Activated CD4-positive, alpha-beta T cell treated with anti-CD3 and anti-CD28 coated beads, Interleukin-2, amount 10 ng/mL, durations not matched to agents 24 days and 14 days (primary cell): ENCODE measurements at places on chromosomes 12 and 14. TPM values are rescaled to one million over a fixed set of nuclear protein-coding genes. Genes with fewer than 3 reads are reported as not detected.

DNA sequence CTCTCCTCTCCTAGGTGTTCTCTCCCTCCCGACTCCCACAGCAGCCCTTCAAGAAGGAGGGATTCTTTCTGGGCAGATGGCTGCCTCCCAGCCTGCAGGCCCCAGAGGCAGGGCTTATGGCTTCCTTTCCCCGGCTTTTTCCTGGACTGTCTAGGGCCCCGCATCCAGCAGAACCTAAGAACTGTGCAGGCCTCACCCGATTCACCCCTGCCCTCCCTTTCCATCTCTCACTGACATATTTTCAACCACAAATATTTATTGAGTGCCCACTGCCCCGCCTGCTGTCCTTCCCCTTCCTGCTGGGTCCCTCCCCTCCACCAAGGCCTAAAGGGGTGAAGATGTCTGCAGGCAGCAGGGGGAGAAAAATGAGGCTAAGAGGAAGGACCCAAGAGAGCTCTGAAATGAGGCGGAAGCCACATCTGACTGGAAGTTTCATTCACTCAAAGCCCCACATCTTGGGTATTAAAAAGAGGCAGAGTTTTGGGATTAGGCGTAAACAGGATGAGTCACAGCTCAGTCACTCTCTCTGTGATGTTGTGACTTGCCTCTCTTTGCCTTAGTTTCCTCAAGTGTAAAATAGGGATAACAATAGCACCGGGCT lies 2.9 kb downstream of the SCNN1A start:
- DNase-seq, result no peak

- no peak for DNase-seq
Observed at GRCh38 chr12:93592641-93593406, 20.3 kb downstream of the SOCS2 start.

DNA sequence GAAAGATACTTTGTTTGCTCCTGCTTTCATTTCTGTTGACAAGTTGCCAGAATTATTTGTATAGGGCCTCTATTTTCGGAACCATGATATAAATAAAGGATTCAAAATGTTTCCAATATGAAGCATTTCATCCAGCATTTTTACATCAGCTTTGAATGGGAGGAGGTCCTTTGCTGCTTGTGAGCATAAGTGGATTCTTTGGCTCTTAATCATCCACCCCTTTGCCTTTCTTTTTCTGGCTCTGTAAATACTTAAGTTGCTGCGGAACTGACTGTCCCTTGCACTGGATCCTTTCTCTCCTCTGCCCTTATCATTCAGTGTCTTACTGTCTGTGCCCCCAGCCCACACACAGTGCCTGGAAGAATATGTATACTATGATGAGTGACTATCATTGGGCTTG lies 357.3 kb upstream of the RGS6 start:
- peak; percentile 53 for DNase-seq

DNA sequence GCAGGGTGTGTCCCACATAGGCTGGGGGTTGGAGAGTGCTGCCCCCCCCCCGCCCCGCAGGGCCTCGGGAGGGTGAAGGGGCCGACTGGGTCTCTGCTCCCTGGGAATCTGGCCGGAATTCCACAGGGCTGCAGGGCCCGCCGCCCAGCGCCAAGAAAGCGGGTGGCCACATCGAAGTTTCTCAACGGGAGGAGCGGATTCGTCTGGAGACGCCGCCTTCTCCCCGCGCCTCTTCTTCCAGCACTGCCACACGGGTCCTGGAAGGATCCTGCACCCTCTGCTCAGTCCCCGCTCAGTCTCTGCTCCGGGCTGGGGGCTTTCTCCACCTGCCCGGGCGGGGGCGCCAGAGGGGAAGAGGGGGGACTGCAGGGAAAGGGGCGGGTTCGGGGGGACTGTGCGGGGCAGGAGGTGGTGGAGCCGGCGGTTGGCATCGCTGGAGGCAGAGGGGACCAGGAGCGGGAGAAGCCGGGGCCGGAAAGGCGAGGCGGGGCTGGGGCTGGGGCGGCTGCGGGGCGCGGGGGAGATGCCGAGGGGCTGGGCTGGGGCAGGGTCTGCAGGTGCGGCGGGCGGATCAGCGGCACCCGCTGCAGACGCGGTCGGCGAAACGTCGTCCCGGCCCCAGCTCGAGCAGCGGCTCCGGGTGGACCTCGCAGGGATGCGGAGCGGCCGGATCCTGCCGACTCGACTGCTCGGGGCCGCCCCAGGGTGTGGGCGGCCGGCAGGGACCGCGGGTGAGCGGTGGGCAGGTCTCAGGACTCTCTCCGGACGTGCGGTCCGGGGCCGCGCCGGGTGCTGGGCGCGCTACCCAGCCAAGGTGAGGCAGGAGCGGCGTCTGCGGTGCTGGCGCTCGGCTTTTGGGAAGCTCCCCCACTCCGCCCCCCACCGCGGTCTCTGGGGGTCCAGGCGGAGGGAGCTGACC lies 811.4 kb upstream of the TMEM132C start:
- no peak for DNase-seq

SPX gene
- total RNA-seq, result 0.59 and 1.0 TPM in 2 replicates

DNA sequence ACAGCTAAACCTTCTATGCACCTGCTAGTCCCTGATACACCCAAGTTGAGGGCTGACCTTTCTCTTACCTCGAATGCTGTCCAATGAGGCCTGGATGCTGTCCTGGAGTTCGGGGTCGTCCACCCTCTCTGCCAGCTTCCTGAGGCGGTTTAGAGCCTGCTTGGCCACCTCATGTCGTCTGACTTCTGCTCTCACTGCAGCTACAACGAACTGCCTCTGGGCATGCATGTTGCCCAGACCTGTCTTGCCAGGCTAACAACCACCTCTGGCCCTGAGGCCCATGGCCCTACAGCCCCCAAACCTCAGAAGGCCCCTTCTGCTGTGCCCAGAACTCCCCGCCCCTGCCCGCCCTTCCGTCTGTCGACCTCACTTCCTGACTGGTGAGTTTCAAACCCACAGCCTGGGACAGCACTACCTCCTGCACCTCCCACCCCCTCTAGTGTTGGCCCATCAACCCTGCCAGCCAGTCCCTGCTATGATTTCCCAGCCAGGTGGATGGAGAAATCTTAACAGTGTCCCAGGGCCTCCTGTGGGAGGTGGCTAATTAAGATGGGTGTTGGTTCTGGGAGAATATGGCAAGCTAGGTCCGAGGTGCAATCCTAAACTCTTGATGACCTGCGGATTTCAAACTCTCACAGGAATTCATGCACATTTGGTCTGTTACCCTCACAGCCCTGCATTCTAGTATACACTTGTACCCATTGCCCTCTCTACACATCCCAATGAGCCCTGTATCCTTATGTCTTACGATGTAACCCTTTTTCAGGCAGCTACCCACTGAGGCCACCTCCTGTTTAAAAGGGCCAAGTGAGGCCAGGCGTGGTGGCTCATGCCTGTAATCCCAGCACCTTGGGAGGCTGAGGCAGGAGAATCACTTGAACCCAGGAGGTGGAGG lies 2.7 kb upstream of the TSPAN31 start:
- DNase-seq, result peak; percentile 93

TAMALIN gene
- total RNA-seq, result 10.4 and 12.4 TPM in 2 replicates

PUS1 gene
- 91.6 and 97.0 TPM in 2 replicates for total RNA-seq

DNA sequence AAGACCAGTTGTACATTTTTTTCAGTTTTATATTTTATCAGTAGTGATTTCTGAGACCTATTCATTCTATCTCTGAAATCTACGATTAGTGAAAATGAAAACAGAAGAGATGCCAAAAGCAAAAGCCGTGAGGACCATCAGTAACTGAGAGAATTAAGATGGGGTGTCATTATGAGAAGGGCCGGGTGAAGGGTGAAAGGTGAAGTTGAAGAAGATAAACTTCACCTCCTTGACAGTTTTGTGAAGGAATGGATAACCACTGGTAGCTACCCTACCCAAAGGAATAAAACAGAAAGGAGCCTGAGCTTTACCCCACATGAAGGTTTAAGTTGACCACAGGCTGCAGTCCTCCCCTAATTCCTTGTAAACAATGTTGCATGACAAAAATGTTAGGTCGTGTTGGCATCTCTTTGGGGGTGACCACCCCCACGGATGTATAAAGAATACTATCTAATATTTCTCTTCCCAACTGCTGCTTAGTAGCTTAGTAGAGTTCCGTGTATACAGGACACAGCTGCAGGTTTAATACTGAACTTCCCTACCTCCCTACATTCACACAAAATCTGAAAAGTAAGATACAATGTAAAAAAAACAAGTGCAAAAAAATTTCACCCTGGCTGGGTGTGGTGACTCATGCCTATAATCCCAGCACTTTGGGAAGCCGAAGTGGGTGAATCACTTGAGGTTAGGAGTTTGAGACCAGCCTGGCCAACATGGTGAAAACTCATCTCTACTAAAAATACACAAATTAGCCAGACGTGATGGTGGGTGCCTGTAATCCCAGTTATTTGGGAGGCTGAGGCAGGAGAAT lies 23.9 kb downstream of the GPR19 start:
- no peak for DNase-seq

DNA sequence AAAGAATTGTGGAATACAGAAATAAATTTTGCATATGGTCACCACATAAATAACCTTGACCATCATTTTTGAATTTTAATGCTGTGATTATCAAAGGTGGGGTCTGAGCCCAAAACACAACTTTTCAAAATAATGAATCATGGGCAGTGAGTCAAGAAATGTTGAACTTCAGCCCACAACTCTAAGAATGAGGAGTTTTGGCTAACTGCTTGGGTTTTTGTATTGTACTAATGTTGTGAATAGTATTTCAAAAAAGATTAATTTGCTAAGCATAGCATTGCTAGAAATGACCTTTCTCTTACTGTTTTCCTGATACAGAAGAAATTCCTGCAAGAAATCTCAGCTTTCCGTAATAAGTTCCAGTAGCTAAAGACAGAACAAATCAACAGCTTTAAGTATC lies 24.4 kb upstream of the YARS2 start:
- DNase-seq, result no peak
